ENCODE measurements at places on chromosomes 1 and 21.

DNA sequence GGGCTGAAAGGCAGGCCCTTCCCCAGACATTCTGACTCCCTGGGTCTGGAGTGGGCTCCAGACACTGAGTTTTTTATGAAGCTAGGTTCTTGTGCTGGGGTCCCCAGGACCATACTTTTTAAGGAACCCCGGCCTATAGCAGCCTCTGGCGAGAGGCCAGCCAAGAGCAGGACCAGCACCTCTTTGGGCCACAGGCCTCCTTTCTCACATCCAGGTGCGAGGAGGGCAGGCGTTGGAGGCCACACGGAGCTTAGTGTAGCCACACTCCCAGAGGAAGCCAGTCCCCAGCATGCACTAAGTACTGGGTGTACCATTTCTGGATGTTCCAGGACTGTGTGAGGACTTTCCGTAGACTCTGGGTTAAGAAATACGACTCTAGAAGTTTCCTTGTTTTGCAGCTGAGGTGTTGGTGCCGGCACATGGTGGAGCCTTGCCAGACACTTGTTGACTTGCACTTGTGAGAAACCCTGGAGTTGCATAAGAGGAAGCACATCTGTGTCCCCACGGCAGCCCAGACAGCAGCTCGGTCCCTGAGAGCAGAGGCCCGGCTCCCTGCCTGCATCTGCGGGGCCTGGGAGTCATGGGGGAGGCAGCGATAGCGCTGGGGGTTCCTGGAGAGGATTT lies 122.2 kb upstream of the VAMP3 start:
- no peak for DNase-seq

GRCh38 chr1:190067592-190067991 lies 410.1 kb downstream of the BRINP3 start:
- no peak for DNase-seq

- no peak for DNase-seq
Measured at GRCh38 chr1:21266119-21266774, 24.0 kb downstream of the ECE1 start.

GRCh38 chr1:178345807-178346206 lies 151.0 kb downstream of the CLEC20A start:
- no peak for DNase-seq

GRCh38 chr1:160257411-160258015 lies 4.8 kb downstream of the DCAF8 start:
- DNase-seq: no peak

DNA sequence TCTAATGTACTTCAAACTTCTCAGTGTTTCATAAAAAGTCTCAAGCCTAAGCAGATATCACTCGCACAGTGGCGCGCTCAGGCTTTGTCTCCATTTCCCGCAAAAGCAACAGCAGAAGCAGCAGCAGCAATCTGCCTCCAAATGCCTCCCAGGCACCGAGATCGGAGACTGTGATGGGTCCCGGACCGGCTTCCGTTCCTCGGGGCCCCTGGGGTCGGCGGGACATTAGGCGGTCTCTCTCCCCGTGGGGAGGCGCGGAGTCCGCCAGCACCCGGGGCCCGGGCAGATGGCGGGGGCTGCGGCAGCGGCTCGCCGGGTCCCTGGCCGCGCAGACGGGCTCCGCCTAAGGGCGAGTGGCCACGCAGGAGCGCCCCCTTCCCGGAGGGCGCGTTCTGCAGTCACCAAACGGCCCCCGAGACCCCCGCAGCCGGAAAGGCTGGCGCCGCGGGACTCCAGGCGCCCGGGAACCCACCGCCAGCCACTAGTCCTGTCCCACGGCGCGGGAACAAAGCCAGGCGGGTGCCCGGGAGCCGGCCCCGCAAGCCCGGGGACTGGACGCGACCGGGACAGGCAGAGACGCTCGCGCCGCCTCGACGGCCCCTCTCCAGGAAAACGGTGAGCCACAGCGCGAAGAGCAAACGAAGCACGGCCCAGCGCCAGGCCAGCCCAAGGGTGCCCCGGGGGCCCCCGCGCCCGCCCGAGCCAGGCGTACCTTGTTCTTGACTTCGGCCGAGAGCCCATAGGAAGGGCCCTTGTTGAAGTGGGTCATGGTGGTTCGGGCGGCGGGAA lies 590 bp downstream of the CNN3 start:
- DNase-seq: peak; percentile 2

GRCh38 chr1:13965770-13966398 lies 265.9 kb downstream of the PRDM2 start:
- DNase-seq: no peak

GRCh38 chr1:39847940-39848339 lies 35.4 kb downstream of the TRIT1 start:
- DNase-seq: no peak

DNA sequence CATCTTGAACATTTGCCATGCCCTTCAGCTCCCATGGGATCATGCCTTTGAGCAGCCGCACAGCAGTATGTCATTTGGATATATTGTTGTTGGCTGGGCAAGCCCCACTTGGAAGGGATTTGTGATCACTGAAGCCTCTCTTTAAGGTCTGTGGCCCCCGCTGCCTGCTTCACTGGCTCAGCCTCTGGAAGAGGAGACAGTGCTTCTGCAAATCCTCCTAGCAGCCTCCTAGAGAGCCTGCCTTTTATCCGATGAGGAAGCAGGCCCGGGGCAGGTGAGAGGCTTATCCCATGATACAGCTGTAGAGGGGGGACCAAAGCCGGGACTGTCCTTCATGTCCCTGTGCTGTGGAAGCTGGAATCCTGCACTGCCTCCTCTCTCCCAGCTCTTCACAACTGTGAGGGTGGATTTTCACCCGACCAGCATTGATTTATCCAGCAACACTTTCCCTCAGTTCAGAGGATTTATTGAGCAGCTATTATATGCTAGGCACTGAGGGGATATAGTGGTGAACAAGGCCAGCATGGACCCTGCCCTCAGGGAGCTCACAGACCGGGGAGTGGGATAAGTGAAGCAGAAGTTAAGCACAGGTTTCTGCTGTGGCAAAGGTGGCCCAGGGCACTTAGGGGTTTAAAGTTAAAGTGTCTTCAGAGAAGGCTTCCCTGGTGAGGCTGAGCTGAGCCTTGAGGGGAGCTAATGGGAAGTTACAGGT lies 3.9 kb downstream of the TMEM61 start:
- no peak for DNase-seq

DNA sequence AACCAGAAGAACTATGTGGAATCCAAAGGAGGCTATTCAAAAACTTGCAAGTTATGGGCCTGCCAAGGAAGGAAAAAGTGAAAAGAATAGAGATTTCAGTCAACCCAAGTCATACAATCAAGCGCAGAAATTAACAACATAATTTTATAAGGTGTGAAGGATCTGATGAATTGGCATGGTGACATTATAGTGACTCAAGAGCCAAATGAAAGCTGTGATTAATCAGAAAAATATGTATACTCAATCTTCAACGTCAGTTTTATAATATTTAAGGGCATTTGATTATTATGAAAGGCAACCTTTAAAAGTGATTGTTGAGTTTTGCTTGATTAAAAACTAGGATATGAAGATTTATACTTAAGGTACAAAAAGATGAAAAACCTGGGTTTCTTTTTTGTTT lies 37.8 kb upstream of the THEM4 start:
- no peak for DNase-seq

DNA sequence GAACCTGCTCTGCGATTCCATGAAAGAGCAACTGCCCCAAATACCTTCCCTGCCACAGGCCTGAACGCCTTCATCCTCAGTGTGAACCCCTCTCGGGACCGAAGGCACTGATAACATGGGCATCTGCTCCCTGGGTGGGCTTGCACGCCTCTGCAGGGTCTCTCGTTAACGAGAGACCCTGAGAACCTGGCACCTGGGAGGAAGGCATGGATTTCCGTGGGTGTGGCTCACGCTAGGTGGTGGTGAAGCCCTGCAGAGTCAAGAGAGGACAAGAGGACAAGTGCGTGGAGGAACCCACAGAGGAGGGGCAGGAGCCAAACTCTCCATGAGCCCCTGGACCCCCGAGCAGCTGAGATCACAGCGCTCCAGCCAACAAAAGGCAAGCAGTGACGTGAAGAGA lies 26.8 kb upstream of the COL6A2 start:
- DNase-seq: no peak

- no peak for DNase-seq
Measured at GRCh38 chr1:244545511-244545910, 84.4 kb downstream of the CATSPERE start.

GRCh38 chr1:27547220-27548116 lies 56.5 kb downstream of the AHDC1 start:
- DNase-seq: no peak

- no peak for DNase-seq
Measured at GRCh38 chr1:227070638-227071285, 130.7 kb downstream of the COQ8A start.

GRCh38 chr1:219542828-219543518 lies 69.9 kb downstream of the ZC3H11B start:
- DNase-seq: no peak

- DNase-seq: no peak
Measured at GRCh38 chr1:2948001-2948750, 73.1 kb upstream of the ACTRT2 start.

- peak; percentile 66 for DNase-seq
Measured at GRCh38 chr1:207825719-207826556, 74.1 kb downstream of the CD46 start.

DNA sequence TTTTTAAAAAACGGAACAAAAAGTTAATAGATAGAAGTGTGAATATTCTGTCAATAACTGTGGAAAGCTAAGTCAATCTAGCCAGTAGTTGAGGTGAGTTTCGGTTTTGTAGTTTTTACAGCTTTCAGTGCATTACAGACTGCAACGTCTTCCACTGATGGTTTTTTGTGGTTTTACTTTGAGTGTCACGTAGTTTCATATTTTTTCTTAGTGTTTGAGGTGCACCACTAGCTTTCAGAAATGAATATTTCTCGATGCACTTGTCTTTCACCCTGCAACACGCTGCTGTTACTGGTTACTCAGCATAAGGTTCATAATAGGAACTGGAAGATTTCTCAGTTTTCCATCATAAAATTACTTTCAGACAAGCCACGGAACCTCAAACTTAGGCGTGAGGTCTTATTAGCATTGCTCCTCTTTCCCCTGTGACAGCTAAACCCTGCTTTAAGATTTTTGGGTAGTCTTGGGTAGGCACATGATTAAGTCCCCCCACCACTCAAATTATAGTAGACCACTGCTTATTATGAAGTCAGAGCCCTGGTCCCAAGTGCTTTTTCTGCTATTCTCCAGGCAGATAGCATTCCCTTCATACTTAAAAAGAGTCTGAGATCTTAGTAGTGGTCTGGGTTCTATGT lies 1412.7 kb downstream of the KCNT2 start:
- peak; percentile 1 for DNase-seq

DNA sequence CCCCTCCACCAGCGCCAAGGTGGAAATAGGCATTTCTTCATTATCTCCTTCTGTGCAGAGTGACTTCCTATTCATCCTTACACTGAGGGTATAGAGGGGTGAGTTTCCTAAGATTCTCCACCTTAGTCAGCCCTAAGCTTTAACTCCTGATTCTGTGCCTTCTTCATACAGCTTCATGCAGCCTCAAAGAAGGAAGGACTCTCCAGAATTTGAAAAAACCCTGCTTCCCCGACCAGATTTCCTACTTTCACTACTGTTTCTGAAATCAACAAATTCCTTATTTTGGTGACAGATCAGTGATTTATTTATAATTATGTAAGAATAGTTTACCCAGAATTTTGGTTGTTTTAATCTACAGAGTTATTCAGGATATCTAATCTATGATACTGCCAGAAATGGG lies 28.6 kb downstream of the GFI1 start:
- DNase-seq: no peak

- DNase-seq: no peak
Measured at GRCh38 chr1:154568157-154568815, 708 bp downstream of the CHRNB2 start.

GRCh38 chr1:158998781-158999161 lies 10.9 kb upstream of the IFI16 start:
- peak; percentile 55 for DNase-seq

GRCh38 chr1:90048043-90048442 lies 53.1 kb downstream of the ZNF326 start:
- DNase-seq: no peak

- DNase-seq: no peak
Measured at GRCh38 chr21:45830221-45830640, 151.3 kb upstream of the COL6A1 start.

- no peak for DNase-seq
Measured at GRCh38 chr1:2050461-2050792, 216 bp downstream of the PRKCZ start.

- no peak for DNase-seq
Measured at GRCh38 chr1:77664939-77665516, 17.4 kb downstream of the ZZZ3 start.

Measured in activated CD4-positive, alpha-beta T cell treated with anti-CD3 and anti-CD28 coated beads, Interleukin-2, amount 50 U/mL, for 24 hours (primary cell).